Stimulated activated CD4-positive, alpha-beta T cell treated with anti-CD3 and anti-CD28 coated beads, Interleukin-1b, Interleukin-23, amount 100 ng/mL, for 48 hours (primary cell): ENCODE measurements at places on chromosomes 12 and 14.
A peak's percentile ranks its signal among the peaks of the same experiment; 100 is the strongest.

- no peak for DNase-seq
These were observed 2.8 kb upstream of the CNIH1 start for GRCh38 chr14:54443981-54444380.

DNA sequence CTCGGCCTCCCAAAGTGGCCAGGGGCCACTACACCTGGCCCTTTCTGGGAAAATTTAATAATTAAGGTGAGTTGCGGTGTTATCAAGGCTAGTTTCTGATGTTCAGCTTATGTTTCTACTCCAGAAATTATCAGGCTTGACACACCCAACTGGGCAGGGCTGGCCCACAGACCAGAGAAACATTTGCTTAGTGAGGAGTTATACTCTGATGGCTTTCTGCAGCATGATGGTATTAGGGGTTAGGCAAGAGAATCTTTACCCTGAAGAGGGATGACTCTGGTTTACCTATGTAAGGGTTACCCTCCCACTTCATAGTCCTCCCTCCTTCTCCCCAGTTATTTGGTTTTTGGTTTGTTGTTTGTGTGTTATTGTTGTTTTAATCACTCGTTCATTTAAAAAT lies 24.5 kb upstream of the HECTD1 start:
- DNase-seq, result no peak

GRCh38 chr14:92633274-92633616 lies 115.2 kb downstream of the LGMN start:
- DNase-seq, result no peak

GRCh38 chr12:25241167-25242020 lies 9.3 kb downstream of the KRAS start:
- no peak for DNase-seq

DNA sequence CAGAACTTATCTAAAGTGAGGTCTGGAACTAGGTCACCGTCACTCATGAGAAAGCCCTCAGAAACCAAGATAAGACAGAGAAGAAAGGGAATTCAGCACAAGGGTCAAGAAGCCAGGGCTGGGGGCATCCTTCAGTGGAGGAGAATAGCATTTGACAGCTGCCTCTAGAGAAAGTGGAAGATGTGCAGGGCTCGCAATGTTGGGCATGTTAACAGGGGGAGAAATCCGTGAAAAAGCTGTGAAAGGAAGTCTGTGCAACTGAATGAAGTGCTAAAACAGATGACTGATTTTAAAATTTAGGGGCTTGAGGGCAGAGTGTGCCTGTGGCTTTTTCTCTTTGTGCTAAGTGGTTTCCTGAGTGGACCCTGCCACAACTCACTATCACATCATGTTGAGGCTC lies 97.7 kb upstream of the IFNG-AS1 start:
- no peak for DNase-seq

GRCh38 chr12:48988030-48988649 lies 10.0 kb downstream of the WNT1 start:
- peak; percentile 72 for DNase-seq

- no peak for DNase-seq
These were observed 5.5 kb upstream of the TC2N start for GRCh38 chr14:91872517-91873470.

GRCh38 chr12:117875744-117876435 lies 92.9 kb downstream of the KSR2 start:
- DNase-seq, result peak; percentile 40

DNA sequence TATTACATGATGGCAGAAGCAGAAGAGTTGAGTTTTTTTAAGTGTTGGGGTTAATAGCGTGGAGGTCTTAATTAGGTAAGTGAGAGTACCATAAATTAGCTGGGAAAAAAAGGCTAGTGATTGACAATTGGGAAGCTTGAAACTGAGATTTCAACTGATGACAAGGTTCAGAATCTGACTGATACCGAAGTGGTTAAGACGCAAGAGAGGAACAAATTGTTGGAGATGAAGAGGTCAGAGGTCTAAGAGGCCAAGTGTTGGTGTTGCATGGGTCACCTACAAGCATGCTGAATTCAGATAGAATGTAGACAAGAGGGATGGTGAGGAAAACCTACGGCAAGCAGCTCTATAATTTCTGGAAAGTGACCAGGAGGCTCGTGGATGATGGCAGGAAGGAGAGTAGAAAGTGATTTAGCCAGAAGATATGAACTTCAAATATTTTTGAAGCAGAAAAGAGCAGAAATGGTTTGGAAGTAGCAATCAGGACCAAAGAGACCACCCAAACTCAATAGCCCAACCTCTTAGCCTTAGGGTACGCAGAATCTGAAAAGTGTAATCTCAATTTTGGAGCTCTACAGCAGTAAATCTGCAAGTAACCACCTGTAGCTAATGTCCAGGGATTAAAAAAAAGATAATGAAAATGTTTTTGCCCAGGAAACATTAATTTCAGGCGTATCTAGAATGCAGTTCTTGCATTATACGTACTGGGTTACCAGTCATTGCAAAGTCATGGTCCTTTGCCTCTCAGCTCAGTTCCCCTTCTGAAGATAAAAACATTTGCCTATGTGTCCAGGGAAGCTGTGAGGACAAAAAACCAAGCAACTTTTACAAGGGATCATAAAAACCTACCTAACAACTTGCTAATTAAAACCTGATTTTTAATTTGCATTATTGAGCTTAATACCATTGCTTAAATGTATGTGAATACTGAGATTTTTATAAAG lies 1.7 kb upstream of the TMPO start:
- DNase-seq, result no peak

- DNase-seq, result no peak
These were observed 40.9 kb downstream of the CCDC85C start for GRCh38 chr14:99562856-99563748.

- DNase-seq, result no peak
These were observed 105.9 kb downstream of the ETV6 start for GRCh38 chr12:11755302-11755930.

DNA sequence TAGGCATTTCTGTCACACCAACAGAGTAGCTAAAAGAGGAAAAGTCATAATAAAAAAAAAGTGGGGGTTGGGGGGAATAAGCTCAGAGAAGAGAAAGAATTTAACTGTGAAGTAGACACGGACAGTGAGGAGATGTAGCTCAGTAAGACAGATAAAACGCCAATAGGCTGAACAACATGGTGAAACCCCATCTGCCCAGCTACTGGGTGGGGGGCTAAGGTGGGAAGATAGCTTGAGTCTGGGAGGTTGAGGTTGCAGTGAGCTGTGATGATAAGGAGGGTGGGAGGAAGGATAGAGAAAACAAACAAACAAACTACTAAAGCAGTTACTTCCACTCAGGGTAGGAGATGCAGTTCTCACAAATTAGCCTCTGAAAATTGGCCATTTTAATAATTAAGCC lies 25.0 kb downstream of the HECTD4 start:
- DNase-seq, result no peak

- no peak for DNase-seq
These were observed 23.3 kb upstream of the MYF6 start for GRCh38 chr12:80684077-80684495.

DNA sequence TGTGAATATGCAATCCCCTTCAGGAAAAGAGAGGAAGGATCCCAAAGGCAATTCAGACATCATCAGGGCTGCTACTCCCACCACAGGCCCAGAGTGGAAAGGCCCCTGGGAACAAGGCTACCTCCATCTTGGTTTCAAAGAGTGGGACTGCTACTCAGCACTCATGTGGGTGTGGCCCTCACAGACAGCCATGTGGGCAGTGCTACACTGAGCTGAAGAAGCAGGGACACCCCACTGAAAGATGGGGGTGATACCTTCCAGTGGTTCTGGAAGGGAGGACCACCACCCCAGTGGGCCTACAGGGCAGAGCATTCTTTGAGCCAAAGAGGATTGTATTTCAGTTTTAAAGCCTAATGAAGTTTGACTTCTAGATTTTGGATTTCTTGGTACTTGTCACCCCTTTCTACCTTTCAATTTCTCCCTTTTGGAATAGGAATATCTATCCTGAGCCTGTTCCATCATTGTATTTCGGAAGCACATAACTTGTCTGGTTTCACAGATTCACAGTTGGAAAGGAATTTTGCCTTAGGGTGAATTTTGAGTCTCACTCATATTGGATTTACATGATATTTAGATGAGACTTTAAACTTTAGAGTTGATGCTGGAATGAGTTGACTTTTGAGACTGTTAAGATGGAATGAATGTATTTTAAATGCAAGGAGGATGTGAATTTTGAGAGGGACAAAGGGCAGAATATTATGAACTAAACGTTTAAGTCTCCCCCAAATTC lies 16.5 kb upstream of the LTA4H start:
- DNase-seq, result no peak

DNA sequence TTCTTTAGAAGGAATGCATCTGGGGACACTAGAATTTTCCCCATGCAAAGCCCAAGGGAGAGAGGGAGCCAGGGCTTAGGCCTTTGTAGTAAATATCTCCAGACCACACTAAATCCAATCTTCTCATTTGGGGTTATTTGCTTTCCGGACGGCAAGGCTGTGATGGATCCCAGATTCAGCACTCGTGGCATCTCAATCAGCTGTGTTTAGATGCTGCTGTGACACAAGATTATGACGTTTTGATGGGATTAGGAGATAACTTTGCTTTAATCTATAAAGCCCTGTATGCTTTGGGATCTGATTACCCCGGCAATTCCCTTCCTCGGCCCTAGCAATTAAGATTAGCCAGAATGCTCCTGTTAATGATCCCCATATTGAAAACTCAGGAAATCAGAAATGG lies 686.7 kb upstream of the TBX3 start:
- no peak for DNase-seq

DNA sequence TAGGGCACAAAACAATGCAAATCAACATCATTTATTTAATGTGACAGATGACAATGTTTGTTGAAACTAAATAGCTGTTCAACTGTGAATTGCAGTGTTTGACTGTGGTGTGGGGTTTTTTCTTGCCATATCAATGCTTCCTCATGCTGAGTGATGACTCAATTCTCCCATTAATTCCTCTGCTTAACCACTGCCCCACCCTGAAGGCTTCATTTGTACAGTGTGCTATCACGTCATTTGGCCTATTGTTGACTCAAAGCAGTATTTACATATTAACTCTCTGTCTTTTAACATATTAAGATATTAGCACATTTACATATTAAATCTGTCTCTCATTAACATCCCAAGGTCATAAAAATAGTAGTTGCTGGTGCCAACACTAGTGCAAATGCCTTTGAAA lies 164.8 kb upstream of the NRXN3 start:
- no peak for DNase-seq

DNA sequence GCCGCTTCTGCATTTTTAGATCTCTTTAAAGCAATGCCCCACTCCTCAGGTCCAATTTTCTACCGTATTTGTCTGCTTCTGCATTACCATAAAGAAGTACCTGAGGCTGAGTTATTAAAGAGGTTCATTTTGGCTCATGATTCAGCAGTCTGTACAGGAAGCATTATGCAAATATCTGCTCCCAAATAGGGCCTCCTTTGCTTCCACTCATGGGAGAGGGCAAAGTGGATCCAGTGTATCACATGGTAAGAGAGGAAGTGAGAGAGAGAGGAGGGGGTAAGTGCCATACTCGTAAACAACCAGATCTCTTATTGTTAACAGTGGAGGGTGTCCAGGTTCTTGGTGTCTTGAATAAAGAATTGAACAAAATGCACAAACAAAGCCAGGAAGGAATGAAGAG lies 316.1 kb upstream of the SEL1L start:
- no peak for DNase-seq

- no peak for DNase-seq
These were observed 24.9 kb downstream of the PSMC1 start for GRCh38 chr14:90281261-90281660.

DNA sequence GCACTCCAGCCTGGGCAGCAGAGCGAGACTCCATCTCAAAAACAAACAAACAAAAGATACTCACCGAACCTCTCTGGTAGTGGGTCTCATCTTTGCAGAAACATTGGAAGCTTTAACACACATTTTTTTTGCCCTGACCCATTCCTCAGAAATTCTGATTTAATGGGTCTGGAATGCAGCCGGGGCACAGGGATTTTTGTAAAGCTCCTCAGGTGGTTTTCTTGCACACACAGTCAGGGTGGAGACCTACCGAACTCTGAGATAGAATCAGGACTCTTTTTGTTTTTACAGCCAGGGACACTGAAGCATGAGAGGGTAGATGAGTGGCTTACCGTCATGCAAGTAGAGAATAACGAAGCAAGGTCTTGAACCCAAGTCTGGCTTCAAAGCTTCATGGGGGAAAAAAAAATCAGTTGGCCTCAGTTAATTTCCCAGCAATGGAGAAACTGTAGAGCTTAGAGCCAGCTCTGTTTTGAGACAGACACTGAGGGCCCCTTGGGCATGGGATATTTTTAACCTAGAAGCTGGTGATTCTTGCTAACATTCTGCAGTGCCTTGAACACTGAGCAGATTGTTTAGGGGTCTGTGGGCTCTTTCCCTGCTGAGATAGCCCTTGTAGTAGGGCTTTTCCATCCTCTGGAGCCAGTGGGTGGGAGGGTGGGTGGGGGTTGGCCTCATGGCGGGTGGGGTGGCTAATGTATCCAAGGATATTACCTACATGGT lies 4.8 kb downstream of the RNU4-2 start:
- no peak for DNase-seq

- no peak for DNase-seq
These were observed 101.1 kb downstream of the RGS6 start for GRCh38 chr14:72033365-72033764.

- DNase-seq, result no peak
These were observed 30.1 kb downstream of the SPRING1 start for GRCh38 chr12:116707751-116708150.

DNA sequence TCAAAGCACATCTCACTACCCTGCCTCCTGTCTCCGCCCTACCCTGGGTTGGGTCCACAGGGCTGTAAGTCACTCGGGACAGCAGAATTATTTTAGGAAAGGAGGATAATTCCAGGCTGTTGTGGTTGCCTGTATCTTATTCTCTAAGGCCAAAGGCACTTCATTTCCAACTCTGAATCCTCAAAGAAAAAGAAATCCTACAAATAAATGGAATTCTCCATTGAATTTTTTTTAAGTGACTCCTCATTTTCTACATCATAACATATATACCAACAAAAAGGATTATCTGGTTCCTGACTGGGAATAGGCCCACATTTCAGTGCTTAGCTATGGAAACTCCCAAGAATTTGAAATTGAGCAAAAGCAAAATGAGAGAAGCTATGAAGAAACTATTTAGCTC lies 186.4 kb downstream of the ITPR2 start:
- no peak for DNase-seq

- DNase-seq, result no peak
These were observed 39.4 kb downstream of the RHOJ start for GRCh38 chr14:63243646-63244045.

- no peak for DNase-seq
These were observed 21.1 kb upstream of the FLRT2 start for GRCh38 chr14:85508863-85509262.

DNA sequence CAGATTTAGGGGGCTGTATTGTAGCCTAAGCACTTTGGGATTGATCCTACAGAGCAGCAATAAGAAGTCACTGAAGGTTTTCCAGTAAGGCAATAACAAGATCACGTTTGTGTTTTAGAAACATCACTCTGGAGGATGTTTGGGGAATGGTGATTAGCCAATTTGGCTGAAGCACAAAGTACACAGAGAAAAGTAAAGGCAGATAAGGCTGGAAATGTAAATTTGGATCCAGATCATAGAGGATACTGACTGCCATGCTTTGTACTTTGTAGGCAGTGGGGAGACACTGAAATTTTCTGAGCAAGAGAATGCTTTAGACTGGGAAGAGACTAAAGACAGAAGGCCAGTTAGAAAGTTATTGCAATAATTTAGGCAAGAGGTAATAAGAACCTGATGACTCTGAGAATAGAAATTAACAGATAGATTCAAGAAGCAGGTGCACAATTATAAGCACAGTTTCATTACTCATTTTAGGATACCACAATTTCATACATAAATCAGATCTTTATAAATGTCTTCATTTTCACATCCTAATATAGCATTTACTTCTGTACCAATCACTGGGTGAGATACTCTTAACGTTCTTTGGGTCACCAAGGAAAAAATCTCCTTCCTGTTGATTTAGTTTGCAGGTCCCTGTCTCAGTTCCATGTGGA lies 314.5 kb upstream of the GARIN6 start:
- DNase-seq, result no peak
